NCI-H1105 (cell line): ENCODE measurements at places on chromosomes 2 and 18.
A peak's percentile ranks its signal among the peaks of the same experiment; 100 is the strongest.

DNA sequence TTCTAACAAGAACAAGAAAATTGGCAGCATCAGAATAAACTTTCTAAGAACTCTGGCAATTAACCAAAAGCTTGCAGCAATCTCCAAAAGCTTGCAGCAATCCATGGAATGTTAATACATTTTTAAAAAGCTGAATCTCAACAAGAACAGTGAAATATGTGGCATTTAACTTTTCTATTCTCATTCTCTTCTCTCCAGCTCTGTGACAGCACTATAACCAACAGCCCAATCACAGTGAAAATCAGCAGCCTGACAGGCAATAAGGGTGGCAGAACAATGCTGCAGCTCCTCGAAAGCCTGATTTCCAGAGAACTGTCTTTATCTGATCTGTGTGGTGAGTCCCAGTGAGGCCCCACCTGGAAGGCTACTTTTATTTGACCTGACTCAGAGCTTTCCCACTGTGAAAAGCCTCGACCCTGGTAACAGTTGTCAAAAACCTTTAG is 60.0 kb downstream of the TMEM131 start:
- no peak for DNase-seq

DNA sequence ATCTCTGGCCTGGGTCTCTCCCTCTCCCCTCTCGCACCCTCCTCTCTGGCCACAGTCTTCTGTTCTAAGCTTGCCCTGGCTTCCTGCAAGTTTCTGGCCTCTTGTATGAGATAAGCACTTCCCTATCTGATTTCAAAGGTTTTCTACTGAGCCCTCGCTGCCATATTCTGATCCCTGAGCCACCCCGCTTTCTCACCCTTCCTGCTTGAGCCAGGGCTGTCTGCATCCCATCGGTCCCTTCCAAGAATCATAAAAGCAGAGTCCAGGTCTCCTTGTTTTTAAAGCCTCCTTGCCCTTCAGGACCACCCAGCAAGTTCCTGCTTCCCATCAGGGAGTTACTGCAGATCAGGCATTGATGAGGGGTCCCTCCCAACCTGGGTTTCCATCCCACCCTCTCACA is 110.2 kb downstream of the PRKCE start:
- no peak for DNase-seq

DNA sequence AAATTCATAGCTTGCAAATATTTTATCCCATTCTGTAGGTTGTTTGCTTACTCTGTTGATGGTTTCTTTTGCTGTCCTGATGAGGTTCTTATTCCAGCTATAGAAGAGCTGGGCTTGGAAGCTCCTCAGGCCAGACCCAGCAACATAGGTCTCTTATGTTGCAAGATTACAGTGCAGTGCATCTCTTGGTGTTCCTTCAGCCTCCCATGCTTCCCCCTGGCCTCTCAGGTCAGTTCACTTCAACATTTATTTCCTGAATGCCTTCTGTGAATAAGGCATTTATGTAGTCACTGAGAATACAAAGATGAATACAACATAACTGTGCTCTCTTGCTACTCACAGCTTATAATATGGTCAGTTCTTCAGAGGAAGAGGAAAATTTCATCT is 179.0 kb upstream of the SLC39A10 start:
- no peak for DNase-seq

DNA sequence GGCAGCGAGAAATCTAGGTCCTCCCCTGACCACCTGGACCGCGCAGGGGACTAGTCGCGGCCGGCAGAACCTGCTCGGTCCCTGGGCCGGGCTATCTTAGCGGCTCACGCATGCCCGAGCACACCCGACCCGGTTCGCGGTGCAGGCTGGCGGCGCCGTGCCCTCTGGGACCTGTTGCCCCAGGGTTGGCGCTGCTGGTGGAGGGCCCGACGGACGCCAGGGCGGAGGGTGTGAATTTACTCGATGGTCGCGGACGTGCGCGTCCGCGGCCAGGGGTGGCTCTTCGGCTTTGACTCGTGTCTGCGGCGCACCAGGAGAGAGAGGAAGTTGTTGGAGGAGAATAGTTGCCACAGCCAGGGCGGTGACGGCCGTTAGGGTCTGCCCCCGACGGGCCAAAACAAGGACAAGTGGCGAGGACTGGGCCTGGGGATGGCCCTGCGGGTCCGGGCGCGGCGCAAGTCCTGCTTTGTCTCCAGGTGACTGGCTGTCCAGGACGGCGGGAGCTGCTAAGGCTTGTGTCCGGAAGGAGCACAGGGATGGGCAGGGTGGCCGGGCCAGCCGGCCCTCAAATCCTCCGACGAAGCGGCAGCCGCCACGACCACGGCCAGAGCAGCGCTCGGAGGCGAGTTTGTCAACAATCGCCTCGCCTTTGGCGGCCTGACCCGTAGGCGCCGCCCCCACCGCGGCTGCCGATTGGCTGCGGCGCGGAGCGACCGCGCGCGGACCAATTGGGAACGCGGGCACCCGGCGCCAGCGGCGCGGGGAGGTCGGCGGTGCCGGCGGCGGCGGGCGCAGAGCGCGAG is 1.3 kb downstream of the BCL2L11 start:
- DNase-seq: peak; percentile 81

- DNase-seq: no peak
Measured at GRCh38 chr18:43789234-43790000, 512.1 kb upstream of the SYT4 start.

DNA sequence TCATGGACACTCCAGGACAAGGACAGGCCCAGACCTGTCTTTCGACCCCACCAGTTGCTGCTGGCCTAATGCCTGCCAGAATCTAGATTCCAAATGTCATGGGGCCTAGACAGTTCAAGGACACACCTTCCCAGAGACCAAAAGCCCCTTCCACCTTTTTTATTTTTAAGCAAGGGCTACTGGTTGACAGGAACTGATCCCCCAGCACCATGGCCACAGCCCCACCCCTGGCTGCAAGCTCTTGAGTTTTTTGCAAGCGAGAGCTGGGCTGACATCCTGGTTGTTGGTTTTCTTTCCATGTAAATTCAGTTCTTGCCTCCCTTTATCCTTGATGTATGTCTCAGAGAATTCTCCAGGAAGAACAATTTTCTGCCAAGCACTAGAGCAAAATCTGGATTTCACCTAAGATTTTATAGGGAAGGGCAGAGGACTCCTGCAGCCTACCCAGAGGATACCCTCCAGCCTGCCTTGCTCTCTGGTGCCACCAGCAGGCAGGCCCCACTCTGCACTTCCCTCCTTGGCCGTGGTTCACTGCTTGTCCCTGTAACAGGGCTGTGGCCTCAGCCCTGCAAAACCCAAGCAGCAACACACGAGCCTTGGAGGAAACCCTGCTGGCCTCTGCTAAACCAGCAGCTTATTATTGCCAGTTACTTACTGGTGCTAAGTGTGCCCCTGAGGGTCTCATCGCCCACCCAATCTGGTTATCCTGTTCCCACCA is 97.7 kb downstream of the TWIST2 start:
- DNase-seq: peak; percentile 0

- DNase-seq: no peak
Measured at GRCh38 chr18:55787536-55788073, 199.6 kb upstream of the TCF4 start.

- no peak for DNase-seq
Measured at GRCh38 chr2:136032192-136032591, 46.8 kb upstream of the DARS1 start.

DNA sequence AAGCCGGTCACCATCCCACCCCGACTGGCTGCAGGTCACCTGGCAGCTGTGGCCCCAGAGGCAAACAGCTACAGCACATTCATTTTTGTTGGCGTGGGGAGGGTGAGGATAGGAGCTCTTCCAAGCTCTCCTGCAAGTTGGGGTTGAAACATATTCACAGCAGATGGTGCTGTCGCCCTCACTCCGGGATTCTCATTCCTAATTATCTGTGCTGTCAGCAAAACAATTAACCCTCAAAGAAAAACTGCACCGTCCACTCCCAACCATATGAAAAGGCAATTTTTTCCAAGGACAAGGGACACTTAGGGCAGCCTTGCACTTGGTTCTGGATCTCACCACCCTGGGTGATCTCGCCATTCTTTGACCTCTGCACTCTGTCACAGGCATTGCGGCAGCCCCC is 68.6 kb downstream of the ZBTB7C start:
- no peak for DNase-seq

- DNase-seq: no peak
Measured at GRCh38 chr2:141439524-141439923, 691.3 kb downstream of the LRP1B start.

GRCh38 chr2:147214914-147215313 is 629.9 kb upstream of the ACVR2A start:
- DNase-seq: no peak

GRCh38 chr18:66728951-66729350 is 125.1 kb upstream of the CDH19 start:
- no peak for DNase-seq

DNA sequence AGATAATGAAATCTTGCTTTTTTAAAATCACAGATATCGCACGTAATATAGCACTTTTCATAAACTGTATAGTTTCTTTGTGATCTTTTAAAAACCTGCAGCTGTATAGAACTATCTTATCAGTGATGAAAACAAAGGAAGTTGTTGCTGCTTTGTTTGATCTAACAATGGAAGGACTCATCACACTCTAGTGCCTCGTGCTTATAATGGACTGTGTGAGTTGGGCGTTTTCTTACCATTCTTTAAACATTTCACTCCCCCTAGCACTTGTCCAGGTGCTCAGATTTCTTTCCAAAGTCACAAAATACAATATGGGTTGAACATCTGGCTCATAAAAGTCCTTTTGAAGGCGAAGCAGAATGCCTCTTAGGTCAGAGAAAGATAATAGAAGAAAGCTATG is 94.8 kb upstream of the SPATS2L start:
- no peak for DNase-seq

- DNase-seq: no peak
Measured at GRCh38 chr18:76622651-76623050, 127.6 kb upstream of the ZNF516 start.

DNA sequence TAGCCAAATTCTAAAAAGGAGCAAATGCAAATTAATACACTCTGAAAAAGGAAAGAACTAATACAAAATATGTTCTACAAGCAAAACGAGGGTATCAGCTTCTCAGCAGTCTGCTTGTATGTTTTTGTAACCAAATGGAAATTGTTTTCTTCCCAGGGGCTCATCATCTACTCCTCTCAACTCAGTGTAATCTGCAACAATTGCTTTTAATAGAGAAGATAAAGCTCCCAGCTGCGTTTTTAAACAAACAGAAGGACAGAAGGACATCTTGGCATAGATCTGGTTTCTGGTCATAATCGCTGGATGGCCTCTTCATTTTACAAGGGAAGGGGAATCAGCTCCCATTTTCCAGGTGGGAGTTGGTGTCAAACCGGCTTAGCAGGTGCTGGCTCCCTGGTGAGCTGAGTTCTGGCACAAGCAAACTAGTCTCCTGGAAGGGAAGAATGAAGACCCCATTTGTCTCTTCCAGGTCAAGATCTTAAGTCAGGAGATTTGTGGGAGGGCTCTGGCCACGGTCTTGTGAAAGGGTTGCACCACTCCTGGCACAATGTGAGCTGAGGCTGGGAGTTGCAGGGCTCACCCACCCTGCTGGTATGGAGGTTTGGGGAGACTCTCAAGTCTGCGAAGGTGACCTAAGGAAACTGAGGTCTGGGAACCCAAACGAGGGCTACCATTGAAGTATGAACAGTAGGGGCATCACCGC is 41.6 kb downstream of the NPPC start:
- DNase-seq: peak; percentile 62

DNA sequence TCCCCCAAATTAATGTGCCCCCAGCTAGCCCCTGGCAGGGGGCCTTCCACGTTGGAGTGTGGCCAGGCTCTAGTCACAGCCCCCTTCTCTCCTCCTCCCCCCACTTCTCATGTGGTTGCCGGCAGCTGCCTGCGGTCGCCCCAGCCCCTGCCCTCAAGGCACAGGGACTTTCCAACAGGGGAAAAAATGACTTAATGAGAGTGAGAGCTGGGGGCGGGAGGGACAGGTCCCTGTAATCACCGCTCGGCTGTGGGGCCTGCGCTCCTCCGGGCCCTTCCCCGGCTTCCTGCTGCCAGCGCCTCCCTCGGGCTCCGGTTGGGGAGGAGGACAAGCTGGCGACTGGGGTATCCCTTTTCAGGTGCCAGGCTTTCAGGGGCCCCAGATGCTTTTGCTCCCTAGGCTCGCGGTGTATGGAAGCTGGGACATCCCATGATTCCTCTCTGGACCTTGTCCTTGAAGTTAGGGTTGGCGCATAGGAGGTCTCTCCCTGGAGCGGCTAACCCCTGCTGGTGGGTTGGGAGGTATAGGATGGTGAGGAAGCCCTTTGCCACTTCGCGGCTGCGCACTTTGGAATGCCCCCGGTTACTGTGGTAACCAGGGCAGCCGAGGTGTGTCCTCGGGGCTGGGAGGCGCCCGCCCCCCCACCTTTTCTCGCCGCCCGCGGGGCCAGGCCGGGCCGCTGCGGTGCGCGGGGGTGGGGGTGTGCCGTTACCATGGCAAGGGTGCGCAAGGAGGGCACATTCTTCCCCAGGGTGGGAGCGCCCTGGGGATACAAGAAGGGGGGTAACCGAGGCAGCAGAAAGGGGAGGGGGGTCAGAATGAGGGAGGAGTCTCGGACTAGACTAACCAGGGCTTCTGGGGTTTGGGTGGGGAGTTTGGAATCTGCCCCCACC is 16.1 kb downstream of the WNT10A start:
- DNase-seq: peak; percentile 66

DNA sequence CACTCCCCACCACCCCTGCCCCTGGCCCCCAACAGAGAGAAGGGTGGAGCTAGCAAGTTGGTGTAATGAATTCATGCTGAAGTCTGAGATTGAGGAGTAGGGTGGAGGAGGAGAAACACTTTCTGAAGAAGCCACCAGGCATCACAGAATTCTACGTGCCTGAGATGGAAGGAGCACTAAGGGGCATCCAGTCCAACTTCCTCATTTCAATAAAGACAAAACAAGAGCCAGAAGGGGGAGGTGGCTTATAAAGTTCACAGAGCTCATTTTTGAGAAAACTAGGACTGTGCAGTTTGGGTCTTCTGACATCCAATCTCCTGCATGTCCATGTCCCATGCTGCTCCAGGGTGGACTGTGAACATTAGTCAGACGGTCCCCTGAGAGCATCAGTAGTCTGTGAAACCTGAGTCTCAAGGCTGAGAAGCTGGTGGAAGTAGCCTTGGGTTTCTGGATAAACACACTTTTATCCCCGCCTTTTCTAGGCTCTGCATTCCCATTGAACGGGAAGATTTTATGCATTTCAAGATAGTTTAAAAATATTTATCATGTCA is 77.7 kb downstream of the TRIM43 start:
- no peak for DNase-seq

GRCh38 chr2:88764141-88764849 is 72.8 kb downstream of the RPIA start:
- DNase-seq: no peak

- DNase-seq: no peak
Measured at GRCh38 chr2:60509066-60509465, 44.4 kb downstream of the BCL11A start.

GRCh38 chr2:231655488-231655887 is 52.8 kb upstream of the PTMA start:
- no peak for DNase-seq

- no peak for DNase-seq
Measured at GRCh38 chr2:136065384-136065783, 52.6 kb downstream of the CXCR4 start.

DNA sequence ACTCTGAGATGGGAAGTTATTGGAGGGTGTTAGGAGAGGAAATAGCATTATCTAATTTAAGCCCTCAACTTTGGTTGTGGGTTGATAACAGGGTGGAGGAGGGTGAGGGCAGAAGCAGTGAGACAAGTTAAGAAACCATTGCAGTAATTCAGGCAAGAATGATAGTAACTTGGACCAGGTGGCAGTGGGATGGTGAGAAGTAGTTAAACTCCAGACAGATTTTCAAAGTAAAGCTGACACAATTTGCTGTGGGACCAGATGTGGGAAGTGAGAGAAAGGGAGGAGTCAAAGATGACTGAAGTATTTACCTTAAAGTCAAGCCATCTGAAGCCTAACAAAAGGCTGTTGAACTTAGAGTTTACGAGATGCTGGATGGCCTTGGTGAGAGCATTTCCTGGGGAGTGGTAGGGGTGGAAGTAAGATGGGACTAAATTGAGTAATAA is 163.2 kb upstream of the KLF7 start:
- DNase-seq: no peak
